ENCODE measurements at places on chromosomes 3 and 15.

DNA sequence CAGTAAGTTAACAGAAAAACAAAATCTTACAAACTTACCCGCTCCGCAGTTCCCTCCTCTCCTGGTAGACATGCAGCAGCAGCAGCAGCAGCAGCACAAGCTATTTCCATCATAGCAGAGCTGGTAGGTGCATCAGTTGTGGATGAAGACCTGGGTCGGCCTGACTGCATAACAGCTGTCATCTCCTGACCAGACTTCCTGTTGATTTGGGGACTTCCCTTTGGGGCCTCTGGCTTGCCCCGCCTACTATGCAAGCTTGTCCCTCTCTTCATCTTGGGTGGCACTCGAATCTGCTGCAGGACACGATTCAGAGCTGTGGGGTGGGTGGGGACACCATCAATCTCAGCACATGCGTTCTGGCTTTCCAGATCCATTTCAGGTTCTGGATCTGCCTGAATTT, 65.7 kb downstream of the TMCC1 start:
- no peak for DNase-seq

DNA sequence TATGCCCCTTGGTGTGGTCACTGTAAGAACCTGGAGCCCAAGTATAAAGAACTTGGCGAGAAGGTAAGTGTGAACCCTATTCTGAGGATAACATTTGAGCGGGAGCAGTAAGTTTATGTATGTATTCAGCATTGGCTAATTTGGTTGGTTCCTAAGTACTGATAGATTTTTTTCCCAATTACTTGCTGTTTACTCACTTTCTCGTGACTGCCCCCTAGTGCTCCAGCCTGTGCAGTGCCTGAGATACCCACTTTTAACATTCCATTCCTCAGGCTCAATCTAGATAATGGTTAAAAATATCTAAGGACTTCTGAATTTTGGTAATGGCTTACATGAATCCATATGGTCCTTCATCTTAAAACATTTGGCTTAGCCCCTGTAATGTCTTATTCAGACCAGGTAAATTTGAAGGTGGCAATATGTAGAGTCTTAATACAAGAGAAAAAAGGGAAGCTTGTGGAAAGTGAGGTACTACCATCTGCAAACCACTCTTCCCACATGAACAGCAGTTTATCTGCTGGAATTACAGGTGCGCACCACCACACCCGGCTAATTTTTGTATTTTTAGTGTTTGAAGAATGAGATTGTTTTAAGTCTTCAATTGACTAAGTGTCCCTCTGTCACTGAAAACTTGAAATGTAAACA, 7.1 kb downstream of the ELL3 start:
- DNase-seq, result peak; percentile 52

GRCh38 chr3:77467702-77468625, 428.1 kb downstream of the ROBO2 start:
- no peak for DNase-seq

DNA sequence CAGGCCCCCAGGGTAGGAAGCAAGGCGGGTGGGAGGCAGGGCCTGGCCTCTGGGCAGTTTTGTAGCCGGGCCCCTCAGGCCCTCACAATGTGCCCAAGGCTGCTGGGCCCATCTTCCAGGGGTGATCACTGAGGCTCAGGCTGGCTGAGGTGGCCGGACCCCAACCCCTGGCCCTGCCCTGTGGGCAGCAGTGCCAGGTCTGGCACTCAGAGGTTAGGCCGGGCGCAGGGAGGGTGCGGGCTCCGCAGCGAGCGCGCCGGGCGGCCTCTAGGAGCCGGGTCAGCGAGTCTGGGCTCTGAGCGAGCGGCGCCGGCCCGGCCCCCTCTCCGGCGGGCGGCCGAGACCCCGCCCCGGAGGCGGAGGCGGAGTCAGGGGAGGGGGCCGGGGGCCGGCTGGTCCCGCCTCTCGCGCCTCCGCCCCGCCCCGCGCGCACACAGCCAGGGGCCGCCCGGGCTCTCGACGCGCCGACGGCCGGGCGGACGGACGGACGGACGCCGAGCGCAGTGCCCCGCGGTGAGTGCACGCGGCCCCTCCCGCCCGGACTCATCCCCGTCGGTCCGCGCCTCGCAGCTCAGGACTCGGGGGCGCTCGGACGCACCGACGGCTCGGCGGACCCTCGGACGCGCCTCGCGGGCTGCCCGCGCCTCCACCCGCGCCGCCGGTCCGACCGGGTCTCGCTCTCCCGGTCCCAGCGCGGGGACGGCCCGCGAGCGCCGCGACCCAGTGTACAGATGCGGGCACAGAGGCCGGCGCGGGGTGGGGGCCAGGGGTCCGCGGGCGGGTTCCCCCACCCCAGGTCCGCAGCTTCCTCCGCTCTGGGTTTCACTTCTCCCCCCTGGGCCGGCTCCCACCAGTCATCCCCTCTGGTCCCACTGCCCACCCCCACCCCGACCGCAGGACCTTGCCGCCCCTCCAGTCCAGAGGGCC, at the start of gene FBLN2:
Gene FBLN2 (plus strand): TSS at position 430 of the 927 bp plus-strand sequence. CDS start 21,231 bp downstream, outside the sequence.
- peak; percentile 64 for DNase-seq

- no peak for DNase-seq
Observed at GRCh38 chr3:19539518-19540392, 391.4 kb downstream of the KCNH8 start.

DNA sequence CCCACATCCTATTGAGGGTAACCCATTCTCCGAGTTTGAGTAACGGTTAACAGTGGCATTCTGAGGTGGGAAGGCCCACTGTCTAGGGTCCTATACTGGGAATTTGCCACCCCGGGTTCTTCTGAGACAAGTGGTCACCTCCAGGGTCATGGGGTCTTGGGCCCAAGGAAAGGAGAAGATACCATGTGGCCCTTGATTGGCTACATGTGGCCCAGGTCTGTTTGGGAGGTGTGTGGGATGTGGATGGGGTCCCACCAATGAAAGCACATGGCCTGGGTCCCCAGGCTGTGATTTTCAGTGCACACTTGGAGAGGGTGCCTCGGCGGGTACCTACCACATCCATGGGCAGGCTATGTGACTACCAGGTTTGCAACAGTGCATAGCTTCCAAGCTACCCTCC, 214.4 kb downstream of the UBE3A start:
- no peak for DNase-seq

DNA sequence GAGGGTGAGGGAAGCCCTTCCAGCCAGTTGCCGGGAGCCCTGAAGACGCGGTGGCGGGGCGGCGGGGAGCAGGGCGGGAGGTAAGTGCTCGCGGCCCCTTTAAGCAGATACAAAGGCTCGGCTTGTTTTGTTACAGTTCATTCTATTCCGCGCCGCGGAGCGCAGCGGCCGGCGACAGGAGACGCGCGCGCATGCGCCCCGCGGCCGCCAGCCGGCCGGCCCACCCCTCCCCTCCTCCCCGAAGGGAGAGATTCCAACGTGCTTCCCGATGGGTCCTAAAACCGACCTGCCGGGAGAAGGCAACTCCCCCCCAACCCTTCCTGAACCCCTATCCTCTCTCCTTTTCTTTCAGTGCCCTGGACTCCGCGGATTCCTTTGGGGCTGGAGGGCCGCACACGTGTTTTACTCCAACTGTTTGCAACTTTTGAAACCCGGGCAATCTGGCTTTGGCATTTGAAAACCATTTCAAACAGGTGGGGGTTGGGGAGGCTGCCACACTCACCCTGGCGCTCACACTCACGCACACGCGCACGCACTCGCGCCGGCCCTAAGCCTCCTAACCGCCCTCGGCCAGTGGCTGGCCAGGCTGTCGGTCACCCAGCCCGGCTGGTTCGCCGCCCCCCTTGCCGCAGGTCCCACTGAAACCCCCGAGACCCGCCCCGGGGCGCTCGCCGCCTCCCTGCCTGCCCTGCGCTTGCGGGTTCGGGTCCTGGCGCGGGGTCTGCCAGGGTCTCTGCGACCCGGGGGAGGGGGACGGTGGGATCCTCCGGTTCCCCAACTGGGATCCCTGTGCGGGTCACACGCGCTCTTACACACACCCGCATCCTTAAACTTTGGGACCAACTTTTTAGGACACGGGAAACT, at the start of gene MAGI1:
Gene MAGI1 (minus strand): TSS at position 193 of the 864 bp plus-strand sequence. CDS start 610 bp downstream, outside the sequence.
- DNase-seq, result peak; percentile 93

DNA sequence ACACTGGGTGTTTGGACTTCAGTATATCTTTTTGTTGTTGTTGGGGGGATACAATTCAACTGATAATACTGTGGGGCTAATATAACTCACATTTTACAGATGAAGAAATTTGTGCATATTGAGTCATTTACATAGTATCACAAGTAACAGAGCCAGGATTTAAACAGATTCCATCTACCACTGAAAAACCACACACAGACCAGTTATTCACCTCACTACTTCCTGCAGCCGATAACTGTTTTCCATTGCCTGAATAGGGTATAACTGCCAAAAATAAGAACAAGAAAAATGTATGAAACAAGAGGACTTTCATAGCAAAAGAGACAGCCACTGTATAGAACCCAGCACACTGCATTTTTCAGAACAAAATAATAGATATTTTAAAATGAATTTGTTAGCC, 215.8 kb upstream of the CNTN6 start:
- DNase-seq, result no peak

- DNase-seq, result no peak
Observed at GRCh38 chr3:176037636-176038035, 1159.6 kb downstream of the TBL1XR1 start.

DNA sequence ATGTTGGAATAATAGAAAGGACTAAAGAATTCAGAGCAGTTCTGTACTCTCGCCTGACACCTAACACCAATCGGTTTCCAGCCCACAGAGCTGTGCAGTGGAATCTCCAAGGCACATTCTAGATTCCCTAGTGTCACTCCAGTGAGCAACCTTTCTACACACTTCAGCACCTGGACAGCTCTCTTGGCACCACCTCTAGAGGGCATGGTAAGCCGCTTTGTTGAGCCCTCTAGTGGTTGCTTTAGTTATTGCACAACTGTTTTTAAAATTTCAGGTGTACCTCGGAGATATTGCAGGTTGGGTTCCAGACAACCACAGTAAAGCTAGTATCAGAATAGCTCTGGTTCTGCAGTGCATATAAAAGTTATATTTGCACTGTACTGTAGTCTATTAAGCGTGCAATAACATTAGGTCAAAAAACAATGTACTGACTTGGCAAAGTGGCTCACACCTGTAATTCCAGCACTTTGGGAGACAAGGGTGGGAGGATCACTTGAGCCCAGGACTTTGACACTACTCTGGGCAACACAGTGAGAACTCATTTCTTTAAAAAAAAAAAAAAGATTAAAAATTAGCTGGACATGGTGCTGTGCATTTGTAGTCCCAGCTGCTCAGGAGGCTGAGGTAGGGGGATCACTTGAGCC, 26.5 kb upstream of the ERC2 start:
- DNase-seq, result peak; percentile 76

- peak; percentile 11 for DNase-seq
Observed at GRCh38 chr15:95368191-95368590, 962.3 kb upstream of the NR2F2 start.

DNA sequence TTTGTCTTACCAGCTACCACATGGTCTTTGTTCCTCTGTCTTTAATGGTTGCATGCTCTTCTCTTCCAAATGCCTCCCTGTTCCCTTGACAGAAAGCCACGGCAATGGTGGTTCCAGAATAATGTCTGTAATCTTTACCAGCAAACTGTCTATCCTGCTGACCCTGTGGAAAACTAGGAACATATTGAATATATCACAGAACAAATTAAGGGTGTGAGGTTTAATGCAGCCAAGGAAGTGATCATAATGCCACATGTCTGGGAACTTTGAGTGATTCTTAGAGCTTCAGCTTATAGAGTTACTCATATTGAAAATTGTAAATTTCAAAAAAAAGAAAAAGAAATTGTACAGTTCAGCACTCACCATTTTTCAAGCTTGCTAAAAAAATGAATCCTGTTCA, 282.9 kb upstream of the RARB start:
- DNase-seq, result no peak

DNA sequence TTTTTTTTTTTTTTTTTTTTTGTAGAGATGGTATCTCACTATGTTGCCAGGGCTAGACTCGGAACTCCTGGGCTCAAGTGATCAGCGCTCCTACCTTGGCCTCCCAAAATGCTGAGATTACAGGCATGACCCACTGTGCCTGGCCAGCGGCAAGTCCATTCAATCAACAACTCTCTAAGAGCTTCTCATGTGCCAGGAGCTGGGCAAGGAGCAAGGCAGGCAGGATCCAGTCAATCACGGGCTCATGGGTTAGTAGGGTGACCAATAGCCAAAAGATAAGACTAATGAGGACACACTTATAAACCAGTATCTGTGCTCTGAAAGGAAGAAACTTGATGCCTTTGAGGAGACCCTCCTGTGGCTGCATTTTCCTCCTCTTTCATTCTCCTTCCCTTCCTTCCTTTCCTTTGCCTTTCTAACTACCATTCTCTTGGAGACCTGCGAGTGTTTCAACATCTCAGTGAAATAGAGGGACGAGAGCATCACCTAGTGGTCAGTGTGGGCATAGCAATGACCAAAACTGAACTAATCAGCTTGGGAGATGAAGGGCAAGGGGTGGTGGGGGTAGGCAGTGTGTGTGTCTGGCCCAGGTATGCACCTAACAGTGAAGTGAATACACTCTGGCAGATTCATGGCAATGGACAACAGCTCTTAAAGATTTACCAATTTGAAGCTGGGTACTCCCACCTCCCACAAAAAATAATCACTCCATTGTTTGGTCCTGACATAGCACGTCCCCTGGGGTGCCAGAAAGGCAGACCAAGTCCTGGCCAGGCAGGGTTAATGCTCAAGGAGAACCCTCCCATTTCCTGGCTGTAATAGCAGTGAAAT, 6.3 kb downstream of the RPP25 start:
- DNase-seq, result peak; percentile 70

GRCh38 chr3:186826410-186826975, 16.0 kb upstream of the ADIPOQ start:
- no peak for DNase-seq

DNA sequence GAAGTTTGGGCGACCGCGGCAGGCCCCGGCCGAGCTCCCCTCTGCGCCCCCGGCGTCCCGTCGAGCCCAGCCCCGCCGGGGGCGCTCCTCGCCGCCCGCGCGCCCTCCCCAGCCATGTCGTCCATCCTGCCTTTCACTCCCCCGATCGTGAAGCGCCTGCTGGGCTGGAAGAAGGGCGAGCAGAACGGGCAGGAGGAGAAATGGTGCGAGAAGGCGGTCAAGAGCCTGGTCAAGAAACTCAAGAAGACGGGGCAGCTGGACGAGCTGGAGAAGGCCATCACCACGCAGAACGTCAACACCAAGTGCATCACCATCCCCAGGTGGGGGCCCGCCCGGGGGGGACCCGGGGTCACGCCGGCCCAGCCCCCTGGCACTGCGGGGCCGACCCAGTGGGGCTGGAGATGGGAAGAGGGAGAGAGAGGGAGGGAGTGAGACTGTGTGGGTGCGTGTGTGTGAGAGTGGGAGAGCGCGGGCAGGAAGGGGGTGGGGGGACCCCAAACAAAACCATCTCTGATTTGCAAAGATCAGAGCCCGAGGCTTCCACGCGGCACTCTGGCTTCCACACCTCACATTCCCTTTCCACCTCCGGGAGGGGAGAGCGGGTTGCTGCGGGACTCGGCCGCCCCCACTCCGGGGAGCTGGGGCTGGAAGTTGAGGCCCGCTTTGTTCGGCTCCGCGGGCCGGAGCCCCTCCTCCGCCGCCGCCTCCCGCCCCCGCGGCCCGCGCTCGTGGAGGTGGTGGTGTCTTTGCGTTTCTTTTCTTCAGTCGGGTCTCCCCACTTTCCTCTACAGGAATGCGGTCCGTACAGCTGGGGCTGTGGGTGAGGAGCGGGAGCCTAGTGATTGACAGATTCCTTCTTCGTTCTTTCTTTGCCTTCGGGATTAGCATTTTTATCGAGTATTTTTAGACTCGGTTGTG, 898 bp downstream of the SMAD3 start:
- DNase-seq, result no peak

GRCh38 chr15:27210176-27210575, 239.2 kb downstream of the GABRG3 start:
- DNase-seq, result no peak
